ENCODE measurements at places on chromosomes 4 and X.

DNA sequence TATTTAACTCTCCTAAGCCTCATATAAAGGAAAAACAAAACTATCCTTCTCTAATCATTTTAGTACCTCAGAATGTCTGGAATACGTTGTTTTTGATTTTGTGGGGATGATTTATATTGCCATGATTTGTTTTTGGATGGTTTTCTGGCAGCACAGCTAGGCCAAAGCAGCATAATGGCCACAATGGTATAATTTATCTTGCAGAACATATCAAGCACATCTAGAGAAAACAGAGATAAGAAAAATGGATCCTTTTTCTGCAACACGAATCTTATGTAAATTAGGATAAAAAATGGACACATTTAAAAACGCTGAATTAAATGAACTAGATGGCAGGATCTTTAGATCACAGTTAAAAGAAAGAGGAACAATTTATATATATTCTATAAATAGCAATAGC is 269.9 kb upstream of the FAT4 start:
- no peak for DNase-seq

DNA sequence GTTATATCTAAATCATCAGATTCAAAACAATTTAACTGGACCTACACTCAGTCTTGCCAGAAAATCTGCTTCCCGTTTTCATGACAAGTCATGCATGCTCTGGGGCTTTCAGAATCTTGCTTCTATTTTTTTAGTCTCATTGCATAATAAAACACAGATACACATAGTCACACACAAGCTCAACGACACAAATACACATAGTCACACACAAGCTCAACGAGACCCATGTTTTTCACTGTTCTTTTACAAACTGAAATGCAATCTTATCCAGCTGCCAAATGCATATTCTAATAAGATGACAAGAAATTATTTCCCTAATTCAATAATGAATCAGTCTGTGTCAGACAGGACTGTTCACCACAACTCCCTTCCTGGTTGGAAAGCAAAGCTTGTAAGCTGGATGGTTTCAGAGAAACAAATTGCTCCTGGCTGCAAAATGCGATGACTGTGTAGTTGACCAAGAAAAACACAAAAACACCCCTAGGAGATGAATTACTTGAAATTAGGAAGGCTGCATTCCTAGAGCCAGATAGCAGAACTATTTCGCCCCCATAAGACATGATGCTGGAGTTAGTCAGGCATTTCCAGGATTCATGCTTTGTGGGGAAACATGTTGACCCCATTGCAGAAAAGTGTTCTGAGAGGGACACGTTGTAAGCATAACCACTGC is 208.7 kb downstream of the CHIC2 start:
- DNase-seq: no peak

DNA sequence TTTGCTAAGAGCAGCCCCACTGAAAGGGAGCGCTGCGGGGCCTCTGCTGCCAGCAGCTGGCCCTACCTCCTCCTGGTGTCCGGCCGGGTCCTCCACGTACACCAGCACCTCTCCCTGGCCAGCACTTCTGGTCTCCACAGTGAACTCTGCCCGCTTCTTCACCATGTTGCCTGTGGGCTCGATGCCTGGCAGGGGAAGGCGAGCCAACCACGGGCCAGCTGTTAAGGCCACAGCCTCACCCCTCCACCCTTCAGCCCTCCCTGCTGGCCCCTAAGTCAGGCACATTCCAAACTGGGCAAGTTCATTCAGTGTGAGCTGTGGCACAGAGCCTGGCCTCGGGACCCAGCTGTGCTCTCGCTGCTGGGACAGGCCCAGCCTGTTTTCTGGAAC is 7.8 kb downstream of the FLNA start:
- DNase-seq: no peak

DNA sequence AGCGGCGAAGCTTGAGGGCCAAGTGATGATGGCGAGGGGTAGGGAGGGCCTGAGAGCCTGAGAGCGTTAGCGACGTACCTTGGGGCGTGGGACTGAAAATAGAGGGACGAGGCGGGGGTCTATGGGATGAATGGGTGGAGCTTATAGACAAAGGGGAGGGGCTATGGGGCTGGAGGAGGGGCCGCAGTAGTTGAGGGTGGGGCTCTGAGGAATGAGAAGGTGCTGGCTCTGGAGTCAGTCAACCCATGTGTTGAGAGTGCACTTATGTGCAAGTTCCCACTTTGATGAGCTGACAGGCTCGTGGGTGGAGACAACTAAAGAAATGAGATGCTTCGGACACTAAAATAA is 488 bp downstream of the TBC1D25 start:
- no peak for DNase-seq

GRCh38 chrX:2654436-2655340 is 36.4 kb upstream of the CD99 start:
- DNase-seq: no peak

DNA sequence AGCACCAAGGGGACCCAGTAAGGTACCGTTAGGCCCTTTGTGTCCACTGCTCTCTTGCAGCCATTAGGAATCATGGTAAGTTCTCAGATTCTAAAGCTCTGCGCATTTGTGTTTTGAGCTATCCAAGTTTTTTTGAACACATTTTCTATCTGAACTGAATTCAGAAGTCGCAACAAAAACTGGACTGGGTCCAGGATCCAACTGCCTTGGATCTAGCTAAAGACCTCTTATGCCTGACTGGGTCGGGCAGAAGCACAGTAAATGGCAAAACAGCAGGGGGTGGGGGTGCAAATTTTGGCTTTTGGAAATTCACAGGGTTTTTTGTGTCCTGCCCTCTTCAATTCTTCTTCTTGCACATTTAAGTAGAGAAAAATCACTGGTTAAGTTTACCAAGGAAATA is 30.0 kb downstream of the RCHY1 start:
- DNase-seq: no peak

GRCh38 chr4:82737354-82737753 is 61.2 kb downstream of the SCD5 start:
- DNase-seq: no peak

DNA sequence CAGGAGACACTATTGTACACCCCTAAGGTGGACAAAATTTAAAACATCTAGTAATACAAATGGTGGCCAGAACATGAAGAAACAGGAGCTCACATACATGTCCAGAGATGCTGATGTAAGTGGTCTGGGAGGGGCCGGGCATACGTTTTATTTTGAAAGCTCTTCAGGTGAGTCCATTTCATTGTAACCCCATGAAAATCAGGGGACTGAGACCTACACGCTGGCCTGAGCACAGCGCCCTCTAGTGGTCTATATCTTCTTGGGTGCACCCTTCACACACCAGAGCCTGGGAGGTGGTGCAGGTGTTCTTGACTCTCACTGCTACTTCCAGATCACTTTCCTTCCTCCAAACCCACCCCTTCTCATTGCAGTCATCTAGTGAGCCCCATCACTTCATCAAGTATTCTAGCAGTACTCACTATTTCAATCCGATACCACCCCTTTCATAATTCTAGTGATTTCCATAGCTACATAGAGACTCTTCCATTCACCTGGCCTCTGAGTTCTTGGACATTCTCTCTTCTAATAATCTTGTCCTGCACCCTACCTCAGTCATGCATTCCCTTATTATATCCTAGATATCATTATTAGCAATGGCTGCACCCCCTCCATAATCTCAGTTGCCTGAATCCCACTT is 4.3 kb upstream of the TLR6 start:
- no peak for DNase-seq

DNA sequence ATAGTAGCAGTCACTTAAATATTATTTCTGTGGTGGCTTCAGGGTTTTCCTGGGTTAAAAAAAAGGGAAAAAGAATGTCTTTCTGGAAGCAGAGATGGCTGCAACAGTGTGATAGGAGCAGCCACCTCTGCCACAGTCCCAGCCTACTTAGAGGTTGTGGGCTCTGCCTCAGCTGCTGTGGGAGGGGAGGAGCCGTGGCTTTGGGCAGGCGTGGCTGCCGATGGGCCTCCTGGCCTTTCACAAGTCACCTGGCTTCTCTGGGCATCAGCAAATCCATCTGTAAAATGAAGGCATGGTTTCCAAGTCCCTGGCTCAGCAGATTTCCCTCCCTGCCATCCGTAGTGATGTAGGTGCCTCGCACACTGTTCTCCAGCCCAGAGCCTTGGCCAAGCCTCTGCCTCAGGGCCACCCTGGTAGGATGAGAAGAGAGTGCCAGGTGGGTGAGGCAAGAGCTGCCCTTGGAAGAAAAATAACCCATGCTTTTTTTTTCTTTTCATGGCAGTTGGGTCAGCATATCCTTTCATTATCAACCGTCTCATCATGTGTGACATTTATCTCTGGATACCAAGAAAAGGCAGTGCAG is 66.1 kb downstream of the PTTG2 start:
- no peak for DNase-seq

- DNase-seq: no peak
Observed at GRCh38 chr4:121455285-121455684, 74.5 kb upstream of the QRFPR start.

GRCh38 chr4:108685036-108685686 is 34.8 kb downstream of the OSTC start:
- DNase-seq: no peak

DNA sequence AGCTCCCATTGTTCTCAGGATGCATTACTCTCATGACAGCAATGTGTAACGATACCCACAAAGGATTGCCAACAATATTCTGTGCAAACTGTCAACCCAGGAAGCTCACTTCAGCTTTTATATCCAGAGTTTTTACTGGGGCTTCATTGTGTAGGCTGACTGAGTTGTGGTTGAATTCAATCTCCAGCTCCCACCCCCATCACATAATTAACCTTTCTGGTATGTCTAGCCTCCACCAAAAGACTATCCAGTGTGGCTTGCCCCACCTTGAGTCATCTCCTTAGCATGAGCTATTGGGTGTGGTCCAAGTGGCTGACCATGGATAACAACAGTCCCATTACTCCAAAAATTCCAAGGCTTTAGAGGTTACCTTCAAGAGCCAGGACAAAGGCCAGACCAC is 17.7 kb upstream of the TAB3 start:
- DNase-seq: no peak

GRCh38 chr4:1608821-1609500 is 75.2 kb downstream of the FAM53A start:
- DNase-seq: no peak

GRCh38 chr4:136281889-136282288 is 1250.4 kb downstream of the PCDH18 start:
- DNase-seq: no peak

- DNase-seq: no peak
Observed at GRCh38 chrX:77298790-77299189, 148.4 kb upstream of the FGF16 start.

- DNase-seq: no peak
Observed at GRCh38 chr4:81565142-81565870, 93.6 kb upstream of the RASGEF1B start.

DNA sequence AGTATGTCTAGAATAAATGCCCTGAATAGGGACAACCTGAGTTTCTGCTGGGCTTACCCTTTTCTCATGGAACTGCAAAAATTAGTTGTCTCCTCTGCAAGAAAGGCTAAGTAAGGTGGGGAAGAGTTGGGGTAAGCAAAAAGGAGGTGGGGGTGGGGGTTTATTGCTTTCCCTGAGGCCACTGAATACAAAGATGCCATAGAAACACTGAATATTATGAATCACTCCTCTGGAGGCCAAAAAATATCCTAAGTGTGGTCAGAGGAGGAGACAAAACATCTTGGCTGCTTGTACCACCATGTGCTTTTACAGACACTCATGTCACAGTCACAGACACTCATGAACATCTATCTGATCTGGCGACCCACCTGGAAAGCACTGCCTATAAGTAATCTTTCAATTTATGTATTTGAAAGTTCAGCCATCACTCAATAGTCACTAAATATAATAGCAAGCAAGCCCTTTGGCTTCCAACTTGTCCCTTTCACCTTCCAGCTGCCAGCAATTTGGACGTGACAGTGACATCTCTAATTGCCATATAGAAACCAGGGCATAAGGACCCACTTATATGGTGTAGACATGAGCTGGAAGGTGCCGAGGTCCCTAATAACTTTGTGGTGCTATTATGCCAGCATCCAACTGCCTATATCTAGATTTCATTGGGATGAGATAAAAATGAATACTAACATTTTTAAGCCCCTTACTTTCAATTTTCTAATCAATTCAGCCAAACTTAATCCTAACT is 122.7 kb upstream of the CBR4 start:
- no peak for DNase-seq

DNA sequence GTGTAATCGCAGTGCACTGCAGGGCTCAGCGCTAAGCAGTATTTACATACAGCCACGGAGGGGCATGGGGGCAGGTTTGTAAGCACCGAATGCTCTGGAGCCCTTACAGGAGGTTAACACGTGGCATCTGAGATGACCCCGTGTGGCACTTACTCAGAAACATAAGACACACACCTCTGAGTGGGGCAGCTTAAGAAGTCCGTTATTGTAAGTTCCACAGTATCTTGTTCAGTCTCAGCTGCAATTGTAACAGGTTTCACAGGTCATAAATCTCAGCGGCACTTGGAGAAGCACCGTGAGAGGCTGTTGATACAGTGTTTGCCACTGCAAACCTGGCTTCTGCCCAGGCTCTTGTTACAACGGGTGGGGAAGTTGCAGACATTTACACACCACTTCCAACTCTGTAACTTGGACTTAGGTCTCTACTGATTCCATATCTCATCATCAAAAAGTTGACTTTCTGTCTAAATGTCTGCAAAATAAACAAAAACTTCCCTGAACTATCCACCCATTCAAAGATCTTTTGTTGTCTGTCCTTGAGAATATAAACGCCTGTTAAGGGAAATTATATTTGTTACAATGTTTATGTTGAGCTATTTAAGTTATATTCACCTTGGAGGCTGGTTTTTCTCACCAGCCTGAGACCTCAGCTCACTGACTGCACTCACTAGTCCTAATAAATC is 10.3 kb downstream of the CPLX1 start:
- no peak for DNase-seq

DNA sequence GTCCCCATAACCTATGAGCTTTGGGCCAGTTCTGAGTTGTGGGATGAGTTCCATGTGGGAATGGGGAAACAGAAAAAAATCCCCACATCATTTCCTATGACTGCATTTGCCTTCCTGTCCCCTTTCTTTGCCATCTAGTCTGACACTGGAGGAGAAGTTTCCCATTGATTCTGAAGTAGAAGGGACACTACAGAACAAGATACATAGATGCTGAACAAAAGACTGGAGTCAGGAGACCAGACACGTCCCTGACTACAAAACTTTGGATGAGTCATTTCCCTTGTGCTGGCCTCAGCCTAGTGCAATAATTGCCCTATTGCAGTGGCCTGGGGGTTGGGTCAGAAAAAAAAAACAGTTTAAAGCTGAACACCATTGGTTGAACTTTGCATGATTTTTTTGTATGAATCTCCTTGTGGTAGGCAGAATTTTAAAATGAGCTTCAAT is 22.1 kb downstream of the BEX3 start:
- peak; percentile 59 for DNase-seq

DNA sequence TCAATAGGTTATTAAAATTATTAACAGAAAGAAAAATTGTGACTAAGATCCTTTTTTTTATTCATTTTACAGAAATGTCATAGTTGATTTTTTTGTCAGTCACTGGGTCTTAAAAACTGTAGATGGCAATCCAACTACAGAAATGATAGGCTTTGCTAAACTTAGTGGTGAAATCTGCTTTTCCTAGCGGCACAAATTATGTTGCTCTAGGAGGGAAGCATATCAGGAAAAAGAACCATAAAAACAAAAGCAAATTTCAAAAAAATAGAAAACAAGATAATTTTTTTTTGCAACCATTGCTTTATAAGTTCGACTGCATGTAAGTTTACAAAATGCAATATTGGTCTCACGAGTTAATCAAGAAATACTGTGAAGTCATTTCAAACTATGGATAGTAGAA is 443.5 kb upstream of the IGFBP7 start:
- DNase-seq: no peak

- no peak for DNase-seq
Observed at GRCh38 chr4:31411565-31411964, 691.4 kb downstream of the PCDH7 start.
